ENCODE measurements at places on chromosomes 1 and 21.

- DNase-seq = no peak
Measured at GRCh38 chr21:39444421-39445180, 977 bp downstream of the LCA5L start.

GRCh38 chr21:42093186-42093585 is 22.1 kb downstream of the UMODL1 start:
- DNase-seq = no peak

GRCh38 chr21:31136891-31137290 is 98.6 kb upstream of the KRTAP19-8 start:
- DNase-seq = no peak

DNA sequence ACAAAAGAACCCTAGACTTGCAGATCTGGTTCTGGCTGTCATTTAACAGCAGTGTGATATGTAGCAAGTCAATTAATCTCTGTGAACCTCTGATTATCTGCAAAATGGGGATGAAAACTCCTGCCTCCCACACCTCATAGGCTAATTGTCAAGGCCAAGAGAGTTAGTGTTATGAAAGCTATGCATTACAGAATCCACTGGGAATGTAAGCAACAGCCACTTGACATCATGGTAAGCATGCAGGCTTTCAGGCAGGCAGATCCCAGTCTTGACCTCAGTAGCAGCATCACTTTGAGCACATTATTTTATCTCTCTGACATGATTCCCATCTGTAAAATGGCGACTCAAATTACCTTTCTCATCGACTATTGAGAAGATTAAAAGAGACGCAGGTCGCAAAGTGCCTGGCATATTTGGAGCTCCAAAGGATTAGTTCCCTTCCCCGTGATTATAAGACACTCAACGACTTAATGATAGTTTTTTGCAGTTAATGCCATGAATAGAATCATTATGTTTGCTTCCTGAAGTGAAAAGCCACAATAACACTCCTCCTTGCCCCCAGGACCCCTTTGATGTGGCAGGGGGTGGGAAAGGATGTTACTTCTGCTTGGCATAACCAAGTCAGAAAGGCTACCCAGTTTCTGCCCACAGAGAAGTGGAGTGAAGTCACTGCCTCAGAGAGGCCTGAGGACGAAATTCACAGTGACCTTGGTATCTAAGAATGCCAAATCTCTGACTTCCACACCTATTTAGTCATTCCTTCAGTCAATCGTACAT is 273.0 kb upstream of the NFIA start:
- DNase-seq = no peak

DNA sequence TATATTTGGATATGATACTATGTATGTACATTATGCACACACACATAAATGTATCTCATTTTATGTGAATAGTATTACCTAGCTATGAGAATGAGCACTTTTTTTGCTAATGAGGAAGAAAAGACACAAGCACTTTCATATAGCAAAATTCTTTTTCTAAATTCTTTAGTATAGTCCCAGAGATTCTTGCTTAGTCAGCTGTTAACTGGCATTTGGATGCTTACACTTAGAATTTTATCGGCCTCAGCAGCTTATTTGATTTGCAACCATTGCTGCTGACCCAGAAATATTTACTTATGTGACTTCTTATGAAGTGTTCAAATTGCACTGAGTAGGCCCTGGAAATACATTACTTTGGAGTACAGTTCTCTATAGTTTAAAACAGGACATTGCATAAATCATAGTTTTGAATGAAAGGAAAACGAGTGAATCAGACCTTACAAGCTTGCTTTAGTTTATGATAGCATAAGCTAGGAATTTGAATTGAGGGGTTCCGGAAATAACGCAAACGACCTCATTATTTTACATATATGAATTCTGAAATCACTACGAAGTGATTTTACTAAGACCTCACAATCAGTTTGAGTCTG is 653.9 kb upstream of the NEGR1 start:
- no peak for DNase-seq

- DNase-seq = no peak
Measured at GRCh38 chr21:41973427-41973831, 19.6 kb upstream of the C2CD2 start.

GRCh38 chr1:211828584-211829342 is 1.8 kb downstream of the LPGAT1 start:
- no peak for DNase-seq

- no peak for DNase-seq
Measured at GRCh38 chr1:59104191-59104760, 192.6 kb upstream of the FGGY start.

DNA sequence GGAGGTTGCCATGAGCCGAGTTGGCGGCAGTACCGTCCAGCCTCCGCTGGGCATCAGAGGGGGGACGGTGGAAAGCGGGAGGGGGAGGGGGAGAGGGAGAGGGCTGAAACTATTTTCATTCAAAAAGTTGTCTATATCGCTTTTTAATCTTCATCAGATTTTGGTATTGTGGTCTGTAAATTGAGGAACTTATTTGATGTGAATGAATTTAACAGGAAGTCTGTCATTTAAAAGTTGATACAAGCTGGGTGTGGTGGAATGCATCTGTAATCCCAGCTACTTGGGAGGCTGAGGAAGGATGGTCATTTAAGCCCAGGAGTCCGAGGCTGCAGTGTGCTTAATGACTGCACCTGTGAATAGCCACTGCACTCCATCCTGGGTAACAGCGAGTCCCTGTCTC is 3.0 kb upstream of the EPHX4 start:
- no peak for DNase-seq

- no peak for DNase-seq
Measured at GRCh38 chr21:35128536-35128935, 79.4 kb upstream of the RUNX1 start.

- no peak for DNase-seq
Measured at GRCh38 chr1:41618066-41618825, 133.8 kb upstream of the EDN2 start.

DNA sequence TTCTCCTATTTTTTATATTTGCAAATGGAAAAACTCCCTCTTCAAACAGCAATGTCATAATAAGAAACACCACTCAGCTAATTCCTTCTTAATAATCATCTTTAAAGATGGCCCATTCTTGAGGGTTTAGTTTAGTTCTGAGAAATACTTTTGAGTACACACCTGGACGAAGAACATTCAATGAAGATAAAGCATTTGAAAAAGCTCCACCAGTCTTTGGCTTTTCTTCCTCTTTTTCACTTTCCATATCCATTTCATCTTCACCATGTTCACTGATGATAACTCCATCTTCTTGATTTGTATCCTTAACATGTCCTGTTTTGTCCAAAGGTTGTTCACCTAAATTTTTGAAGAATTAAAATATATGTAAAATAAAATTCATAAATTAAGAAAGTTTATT is 7.4 kb downstream of the PAXBP1 start:
- no peak for DNase-seq

DNA sequence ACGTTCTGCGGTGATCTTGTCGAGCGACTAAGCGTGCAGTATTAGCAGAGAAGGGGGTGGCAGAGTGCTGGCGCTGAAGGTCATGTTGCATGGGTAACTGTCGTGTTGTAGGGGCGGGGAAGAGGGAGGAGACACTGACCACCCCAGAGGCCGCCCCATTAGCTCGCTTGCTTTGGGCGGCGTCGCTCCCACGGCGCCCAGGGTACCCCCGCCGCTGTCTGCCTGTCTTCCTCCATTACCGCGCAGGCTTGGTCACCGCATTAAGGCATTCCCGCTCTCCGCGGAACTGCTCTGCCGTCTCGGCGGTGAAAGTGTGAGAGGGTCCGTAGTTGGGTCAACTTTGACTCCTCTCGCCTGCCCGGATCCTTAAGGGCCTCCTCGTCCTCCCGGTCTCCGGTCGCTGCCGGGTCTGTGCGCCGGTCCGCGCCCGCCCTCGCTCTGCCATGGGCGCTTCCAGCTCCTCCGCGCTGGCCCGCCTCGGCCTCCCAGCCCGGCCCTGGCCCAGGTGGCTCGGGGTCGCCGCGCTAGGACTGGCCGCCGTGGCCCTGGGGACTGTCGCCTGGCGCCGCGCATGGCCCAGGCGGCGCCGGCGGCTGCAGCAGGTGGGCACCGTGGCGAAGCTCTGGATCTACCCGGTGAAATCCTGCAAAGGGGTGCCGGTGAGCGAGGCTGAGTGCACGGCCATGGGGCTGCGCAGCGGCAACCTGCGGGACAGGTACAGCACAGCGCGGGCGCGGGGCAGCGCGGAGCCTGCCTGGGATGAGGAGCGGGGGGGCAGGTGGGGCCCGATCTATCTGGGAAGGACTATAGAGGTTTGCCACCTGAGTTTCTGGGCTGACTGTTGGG is at the start of gene MTARC2:
TSS of gene MTARC2 (plus strand) at position 234 of the 846 bp plus-strand sequence. CDS start at position 444, 210 bp downstream.
- DNase-seq = no peak

GRCh38 chr1:160781914-160782689 is 13.9 kb upstream of the LY9 start:
- DNase-seq = no peak

- DNase-seq = no peak
Measured at GRCh38 chr1:219160967-219161366, 12.7 kb upstream of the LYPLAL1 start.

DNA sequence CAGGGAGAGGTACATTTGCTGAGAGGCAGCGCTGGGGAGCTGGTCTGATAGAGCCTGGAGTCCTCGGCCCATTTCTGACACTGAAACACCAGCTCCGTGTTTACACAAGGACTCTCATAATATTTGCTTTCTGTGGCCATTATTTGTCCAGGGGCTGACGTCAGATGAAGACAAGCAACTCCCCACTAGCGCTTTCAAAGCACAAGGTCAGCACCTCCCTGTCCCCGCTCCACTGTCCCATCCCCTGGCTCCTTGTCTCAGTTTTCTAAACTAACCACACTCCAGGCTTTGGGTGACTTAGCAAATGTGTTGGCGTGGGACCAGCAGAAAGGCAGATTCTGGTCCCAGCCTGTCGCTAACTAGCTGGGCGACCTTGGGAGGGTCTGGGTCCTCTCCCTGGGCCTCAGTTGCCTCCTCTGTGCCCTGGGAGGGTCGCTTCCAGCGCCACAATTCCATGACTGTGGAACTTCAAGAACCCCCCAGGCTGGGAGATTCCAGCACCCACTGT is 37.4 kb upstream of the ZBTB40 start:
- DNase-seq = no peak

- DNase-seq = no peak
Measured at GRCh38 chr1:14328685-14329084, 269.8 kb upstream of the KAZN start.

DNA sequence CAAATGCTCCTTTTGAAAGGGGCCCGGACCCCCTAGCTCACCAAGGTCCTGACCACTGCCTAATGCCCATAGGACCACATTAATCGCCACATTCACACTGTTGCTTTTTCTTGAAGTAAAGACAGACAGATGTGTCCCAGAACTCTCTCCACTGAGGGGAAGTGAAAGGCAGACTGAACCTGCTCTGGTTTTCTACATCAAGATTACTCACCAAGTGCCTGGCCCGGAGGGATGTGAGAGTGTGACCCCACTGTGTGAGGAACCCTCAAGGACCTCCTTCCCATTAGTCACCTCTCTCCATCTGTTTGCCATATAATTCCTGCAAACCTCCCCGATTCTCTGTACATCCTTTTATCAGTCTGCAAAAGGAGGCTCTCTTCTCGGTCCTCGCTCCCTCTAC is 381.5 kb downstream of the OMA1 start:
- DNase-seq = no peak

GRCh38 chr1:113958691-113959090 is 20.6 kb upstream of the OLFML3 start:
- DNase-seq = no peak

DNA sequence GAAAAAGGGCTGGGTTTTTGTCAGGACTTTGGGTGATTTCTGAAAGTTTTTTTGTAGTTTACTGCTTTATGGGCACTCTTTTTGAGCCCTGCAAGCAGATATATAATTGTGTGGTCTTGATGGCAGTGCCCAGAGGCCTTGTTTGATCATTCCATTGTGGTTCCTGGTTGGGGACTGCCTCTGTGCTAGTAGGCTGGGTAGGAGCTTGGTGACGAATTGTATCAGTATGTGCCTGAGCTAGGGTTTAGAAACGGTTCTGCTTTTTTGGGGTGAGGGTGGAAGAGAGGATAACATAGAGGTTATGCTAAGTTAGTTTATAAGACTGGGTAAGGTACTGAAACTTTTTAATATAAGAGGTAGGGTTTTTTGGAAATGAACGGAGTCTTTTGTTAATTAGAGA is 139.7 kb upstream of the ETV3 start:
- no peak for DNase-seq

DNA sequence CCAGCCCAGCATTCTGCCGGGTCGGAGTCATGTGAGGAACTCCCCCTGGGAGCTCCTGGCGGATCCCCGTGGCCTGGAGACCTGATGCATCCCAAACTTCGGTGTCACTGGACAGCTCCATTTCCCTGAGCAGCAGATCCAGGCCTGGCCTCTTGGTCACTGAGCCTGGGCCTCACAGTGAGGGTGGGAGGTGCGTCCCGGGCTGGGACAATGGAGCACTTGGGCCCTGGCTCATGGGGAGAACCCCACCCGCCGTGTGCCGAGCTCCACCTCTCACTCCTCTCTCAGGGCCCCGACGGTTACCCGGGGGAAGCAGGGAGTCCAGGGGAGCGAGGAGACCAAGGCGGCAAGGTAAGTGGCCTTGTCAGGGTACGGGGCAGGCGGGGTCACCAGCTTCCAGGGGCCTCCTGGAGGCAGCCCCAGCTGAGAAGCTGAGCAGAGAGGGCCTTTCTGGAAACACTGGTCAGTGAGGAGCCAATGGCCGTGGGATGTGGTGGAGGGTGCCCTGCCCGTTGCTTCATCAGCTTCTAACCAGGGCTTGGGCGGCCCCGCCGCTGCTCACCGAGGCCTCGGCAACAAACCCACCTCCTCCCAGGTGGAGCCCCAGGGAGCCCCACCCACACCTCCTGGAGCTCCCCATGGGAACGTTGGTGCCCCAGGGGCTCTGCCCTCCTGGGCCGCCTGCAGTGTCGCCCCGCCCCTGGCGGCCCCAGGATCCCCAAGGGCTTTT is 19.8 kb downstream of the COL6A2 start:
- peak; percentile 1 for DNase-seq

DNA sequence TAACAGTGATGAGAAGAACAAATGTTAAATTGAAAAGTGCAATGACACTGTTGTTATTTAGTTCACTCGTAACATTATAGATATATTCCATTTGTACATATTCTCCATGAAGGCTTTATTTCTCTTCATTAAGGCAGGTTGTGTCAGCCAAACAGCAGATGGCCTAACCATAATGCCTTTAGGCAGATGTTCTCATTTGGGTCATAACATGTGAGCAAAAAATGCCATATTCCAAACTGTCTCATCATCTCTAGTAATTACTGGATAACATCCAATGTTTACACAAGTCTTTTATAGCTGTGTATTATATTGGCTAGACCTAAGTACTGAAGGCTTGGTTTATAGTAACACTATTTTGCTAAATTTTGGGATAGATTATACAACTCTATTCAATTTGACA is 87.2 kb upstream of the CHODL start:
- no peak for DNase-seq

DNA sequence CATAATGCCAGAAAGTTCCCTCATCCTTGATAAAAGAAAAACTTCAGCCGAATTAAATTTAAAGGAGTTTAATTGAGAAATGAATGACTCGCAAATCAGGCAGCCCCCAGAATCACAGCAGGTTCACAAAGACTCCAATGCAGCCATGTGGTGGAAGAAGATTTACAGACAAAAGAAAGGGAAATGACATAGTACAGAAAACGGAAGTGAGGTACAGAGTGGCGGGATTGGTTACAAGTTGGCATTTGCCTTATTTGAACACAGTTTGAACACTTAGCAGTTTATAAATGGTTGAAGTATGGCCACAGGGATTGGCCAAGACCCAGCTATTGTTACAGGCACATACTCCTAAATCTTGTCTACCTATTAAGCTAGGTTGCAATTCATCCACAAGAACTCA is 46.6 kb downstream of the HIVEP3 start:
- no peak for DNase-seq

- DNase-seq = no peak
Measured at GRCh38 chr1:214979191-214979590, 103.3 kb upstream of the KCNK2 start.

GRCh38 chr1:63615768-63616420 is 22.7 kb downstream of the PGM1 start:
- peak; percentile 10 for DNase-seq
